NCI-H524 (cell line): ENCODE measurements at places on chromosomes 7 and 10.

- no peak for DNase-seq
These were observed 16.0 kb downstream of the RNF32 start for GRCh38 chr7:156656598-156656997.

DNA sequence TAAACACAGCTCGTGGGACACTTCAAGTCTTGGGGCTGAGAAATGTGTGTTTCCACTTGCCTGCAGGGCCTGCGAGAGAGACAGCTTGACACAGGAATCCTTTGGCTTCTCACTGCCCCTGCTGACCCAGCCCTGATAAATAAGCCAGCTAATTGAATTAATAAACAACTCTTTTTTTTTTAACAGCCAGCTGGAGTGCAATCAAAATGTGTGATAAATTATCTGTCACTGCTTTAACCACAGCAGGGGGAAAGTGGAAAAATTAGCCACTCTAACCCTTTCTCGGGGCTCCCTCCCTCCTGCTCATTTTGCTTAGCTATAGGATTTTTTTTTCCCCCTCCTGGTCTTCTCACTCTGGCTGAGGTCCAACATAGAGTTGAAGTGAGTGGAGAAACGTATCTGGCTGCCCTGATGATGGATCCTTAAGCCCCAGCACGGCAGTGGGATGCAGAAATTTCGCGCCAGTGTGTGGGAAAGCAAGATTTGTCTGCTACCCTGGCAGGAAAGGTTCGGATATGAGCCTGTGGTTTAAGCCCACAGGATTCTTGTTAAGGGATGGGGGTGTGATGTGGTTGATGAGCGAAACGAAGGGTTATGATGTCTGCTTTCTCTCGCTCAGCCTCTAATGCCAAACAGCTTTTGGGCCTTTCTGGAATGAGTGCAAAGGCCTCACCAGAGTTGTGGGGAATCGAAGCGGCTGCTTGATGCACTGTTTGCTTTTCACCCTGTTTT is 173.8 kb downstream of the TRIL start:
- DNase-seq = peak; percentile 34

GRCh38 chr10:4079803-4080202 is 294.8 kb upstream of the KLF6 start:
- no peak for DNase-seq

DNA sequence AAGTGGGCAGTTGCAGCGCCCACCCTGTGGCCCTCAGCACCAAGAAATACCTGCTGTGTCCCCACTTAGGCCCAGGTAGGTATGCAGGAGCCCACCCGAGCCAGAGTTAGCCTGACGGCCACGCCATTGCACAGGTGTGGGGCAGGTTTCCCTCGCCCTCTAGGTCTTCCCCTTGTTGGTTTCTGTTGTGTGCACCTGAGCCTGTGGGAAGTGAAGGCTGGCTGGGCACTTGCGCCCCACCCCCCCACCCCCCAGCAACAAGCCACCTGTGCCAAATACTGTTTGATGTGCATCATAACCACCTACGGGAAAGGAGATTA is at the start of gene CCDC201:
TSS of gene CCDC201 (minus strand) at position 48 of the 320 bp plus-strand sequence. CDS start 75 bp downstream, outside the sequence.
- no peak for DNase-seq

GRCh38 chr7:2465928-2466327 is 10.3 kb downstream of the GRIFIN start:
- DNase-seq = no peak

GRCh38 chr7:103988468-103989199 is 824 bp downstream of the RELN start:
- no peak for DNase-seq

GRCh38 chr10:56585447-56586171 is 224.6 kb upstream of the ZWINT start:
- DNase-seq = no peak

- DNase-seq = no peak
These were observed 48.8 kb downstream of the SUFU start for GRCh38 chr10:102552533-102552932.

DNA sequence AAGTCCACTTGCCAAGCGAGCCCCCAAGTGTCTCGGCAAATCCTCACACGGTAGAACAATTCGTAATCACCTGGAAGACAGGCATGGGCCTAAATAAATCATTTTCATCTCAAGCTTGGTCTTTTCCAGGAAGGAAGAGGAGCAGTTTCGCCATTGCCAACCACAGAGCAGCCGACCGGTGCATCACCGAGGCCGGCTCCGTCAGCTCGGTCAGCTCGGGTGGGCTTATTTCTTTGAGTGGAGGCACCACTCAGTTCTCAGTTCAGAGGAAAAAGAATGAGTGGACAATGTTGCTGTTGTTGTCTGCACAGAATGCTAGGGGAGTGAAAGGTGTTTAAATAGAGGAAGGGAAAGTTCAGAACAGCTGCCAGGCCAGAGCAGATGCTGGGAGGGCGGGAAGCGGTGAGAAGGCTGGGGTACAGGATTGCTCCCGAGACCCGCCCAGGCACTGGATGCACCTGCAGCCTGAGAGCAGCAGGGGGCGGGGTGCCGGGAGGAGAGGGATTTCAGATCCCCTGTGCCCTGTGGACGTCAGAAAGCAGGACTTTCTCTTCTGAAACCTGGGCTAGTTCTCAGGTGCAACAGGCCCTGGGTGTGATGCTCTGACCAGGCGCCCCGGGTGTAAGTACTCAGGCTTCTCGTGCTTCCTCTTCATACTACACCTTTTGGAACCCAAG is 17.7 kb upstream of the IGFBP3 start:
- DNase-seq = no peak

DNA sequence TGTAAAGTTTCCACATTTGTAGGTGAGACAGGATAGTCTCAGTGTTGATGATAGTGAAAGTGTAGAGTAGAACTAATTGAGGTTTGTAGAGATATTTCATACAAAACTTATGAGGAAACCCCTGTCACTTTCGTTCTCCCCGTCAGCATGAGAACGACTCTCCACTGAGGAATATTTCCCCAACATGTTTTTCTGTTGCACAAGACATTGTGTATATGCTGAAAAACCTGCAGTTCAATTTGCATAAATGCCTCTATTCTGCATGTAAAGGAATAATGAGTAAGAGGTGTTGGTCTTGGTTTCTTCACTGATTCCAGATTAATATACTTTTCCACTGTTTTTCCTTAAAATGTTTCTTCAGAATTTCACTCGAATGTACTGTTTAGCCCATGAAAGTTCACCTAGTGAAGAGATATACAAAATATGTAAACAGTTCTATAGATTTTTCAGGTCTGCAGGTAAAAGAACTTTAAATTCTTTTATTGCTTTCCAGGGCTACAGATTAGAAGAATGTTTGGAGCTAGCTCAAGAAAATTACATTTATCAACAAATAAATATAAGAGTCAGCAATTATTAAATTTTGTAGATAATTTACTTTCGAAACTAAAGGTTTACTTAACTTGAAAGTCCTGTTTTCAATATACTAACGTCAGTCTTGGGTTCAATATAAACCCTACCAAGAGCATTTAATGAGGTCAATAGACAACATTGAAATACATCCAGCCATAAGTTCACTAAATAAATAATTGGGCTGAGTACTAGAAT is 37.2 kb downstream of the HEPACAM2 start:
- no peak for DNase-seq

DNA sequence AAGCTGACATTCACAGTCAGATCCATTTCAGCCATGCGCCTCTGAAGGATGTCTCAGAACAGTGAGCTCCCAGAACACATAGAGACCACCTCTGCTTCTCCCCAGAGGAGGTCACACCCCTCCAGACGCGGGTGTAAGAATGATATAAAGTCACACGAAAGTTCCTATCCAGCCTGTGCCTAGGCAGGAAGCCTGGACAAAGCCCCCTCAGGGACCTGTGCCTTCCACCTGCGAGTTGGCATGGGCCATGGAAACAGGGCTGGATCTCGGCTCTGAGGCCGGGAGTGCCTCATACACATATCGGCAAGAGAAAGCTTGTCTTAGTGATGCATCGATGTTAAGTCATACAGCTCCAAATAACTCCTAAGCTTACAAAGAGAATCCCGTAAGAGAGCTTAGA is 5.0 kb downstream of the VIPR2 start:
- DNase-seq = no peak

DNA sequence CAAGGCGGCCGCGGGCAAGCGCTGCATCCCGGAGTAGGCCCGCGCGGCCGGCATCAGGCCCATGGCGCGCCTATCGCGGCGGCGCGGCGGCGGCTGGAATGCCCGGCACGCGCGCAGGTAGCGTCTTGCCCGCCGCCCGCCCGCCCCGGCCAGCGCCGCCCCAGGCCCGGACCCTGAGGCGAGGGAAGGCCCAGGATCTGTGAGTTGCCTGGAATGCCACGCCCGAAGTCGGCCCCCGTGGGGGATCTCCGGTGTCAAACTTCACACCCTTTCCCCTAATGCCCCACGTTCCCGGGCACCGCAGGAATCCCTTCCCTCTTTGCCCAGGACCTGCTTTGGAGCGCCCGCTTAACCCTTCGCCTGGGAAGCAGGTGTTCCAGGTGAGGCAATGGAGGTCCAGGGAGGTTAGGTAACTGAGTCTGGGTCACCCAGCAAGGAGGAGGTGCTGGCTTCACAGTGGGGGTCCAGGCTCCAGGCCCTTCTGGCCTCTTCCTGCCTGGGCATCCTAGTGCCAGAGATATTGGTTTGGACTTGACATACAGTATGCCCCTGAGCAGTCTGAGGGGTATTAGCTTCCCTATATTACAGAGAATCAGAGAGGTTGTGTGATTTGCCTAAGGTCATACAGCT is 138.1 kb downstream of the ARHGAP22 start:
- no peak for DNase-seq

- no peak for DNase-seq
These were observed 48.0 kb upstream of the DLG5 start for GRCh38 chr10:77974396-77975074.

GRCh38 chr7:18698258-18698734 is 202.7 kb downstream of the HDAC9 start:
- DNase-seq = no peak

- no peak for DNase-seq
These were observed 33.1 kb upstream of the ANK3 start for GRCh38 chr10:60422809-60423208.

- DNase-seq = no peak
These were observed 178.1 kb downstream of the ADAM12 start for GRCh38 chr10:126210051-126210651.
